ENCODE measurements at places on chromosomes 11 and 22. TPM values are rescaled to one million over a fixed set of nuclear protein-coding genes. Genes with fewer than 3 reads are reported as not detected.

DNA sequence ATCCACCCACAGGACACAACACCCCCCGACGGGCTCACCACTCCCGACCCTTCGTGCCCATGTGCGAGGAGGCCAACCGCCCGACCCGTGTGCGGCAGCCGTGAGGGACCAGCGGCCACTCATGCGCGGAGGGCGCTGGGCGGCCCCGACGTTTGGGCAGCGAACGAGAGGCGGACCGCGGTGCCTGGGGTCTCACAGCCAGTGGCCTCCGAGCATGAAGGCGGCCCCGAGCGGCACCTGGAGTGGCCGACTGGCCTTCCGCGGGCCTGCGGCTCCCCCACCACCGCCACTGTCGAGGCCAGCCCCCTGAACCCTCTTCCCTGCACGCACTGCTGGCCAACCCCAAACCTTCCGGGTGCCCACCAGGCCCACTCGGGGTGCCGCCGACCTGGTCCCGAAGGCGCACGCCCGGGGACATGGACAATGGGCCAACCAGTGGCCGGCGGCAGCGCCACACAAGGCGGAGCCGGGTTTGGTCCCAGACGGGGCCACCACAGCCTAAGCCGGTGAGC is 4274.9 kb upstream of the OR11H1 start:
- DNase-seq = no peak

- no peak for DNase-seq
Measured at GRCh38 chr22:36175892-36176291, 15.3 kb upstream of the APOL3 start.

GRCh38 chr11:96091476-96091875 is 167.6 kb upstream of the MTMR2 start:
- DNase-seq = no peak

- no peak for DNase-seq
Measured at GRCh38 chr11:65595131-65595530, 469 bp downstream of the KCNK7 start.

- DNase-seq = no peak
Measured at GRCh38 chr11:88208745-88209144, 33.5 kb upstream of the RAB38 start.

DNA sequence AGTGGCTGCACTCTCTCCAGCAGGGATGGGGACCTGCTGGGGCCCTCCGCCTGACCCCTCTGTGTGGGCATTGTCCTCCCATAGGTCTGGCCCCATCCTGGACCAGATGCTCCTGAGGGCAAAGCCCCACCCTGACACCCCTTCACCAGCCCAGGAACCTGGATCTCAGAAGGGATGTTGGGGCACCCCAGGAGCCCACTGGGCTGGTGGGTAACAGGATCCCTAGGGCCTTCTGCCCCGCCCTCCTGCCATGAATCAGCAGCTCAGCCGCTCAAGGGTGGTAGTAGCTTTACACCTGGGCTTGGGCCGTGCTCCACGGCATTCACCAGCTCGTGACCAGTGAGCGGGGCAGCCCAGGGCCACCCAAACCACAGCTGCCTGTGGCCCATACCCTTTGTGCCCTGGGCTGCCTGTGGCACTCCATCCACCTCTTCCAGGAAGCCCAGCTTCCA is 1.0 kb upstream of the MAPK12 start:
- DNase-seq = no peak

DNA sequence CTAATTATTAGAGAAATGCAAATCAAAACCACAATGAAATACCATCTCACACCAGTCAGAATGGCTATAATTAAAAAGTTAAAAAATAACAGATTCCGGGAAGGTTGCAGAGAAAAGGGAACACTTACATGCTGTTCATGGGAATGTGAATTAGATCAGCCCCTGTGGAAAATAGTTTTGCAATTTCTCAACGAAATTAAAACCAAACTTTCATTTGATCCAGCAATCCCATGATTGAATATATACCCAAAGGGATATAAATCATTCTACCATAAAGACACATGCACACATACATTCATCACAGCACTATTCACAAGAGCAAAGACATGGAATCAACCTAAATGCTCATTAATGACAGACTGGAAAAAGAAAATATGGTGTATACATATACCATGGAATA is 32.5 kb downstream of the NOX4 start:
- DNase-seq = no peak

GRCh38 chr11:57834852-57835251 is 73.2 kb downstream of the CTNND1 start:
- no peak for DNase-seq

DNA sequence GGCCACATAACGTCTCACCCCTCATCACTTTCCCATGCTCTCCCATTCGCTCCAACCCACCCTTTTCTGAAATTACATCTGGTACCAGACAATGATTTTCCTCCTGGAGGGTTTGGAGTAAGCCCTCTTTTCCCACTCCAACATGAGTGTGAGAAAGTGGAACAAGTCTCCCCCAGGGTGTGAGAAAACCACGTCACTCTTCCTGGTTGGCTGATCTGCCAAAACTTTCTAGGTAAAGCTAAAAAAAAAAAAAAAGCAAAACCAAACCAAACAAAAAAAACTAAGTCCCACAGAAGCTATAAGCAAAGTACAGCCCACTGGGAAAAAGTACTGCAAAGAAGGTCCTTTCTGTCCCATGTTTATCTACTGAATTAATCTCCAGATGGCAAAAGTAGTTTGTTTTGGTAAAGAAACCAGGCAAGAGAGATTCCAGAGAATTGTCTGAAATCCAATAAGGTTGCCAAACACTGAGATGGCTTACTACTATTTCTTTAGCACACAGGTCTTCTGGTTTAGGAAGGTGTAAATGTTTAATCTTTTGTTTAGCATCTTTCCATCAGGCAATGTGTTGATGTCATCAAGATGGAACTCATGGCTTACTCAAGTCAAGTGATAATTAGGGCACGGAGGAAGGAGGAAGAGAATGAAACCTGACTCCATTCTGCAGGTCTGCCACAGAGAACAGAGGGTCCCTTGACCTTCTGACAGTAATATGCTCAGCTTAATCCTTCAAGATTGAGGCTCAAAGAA is 395.6 kb downstream of the LARGE1 start:
- DNase-seq = no peak

DNA sequence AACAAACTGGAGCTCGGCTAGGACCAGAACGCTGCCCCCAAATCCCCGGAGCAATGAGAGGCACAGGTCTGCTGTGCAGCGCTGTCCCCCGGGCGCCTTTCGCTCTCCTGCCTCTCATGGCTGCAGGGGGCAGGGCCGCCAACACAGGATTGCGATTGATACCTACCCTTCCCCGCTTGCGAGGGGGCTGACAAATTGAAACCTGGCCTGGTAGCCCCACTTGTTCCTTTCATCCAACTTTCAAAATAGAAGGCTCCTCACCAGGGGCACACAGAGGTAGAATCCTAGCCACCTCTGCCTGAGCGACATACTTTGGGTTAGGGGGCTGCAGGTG is 642 bp upstream of the CASTOR1 start:
- DNase-seq = no peak

DNA sequence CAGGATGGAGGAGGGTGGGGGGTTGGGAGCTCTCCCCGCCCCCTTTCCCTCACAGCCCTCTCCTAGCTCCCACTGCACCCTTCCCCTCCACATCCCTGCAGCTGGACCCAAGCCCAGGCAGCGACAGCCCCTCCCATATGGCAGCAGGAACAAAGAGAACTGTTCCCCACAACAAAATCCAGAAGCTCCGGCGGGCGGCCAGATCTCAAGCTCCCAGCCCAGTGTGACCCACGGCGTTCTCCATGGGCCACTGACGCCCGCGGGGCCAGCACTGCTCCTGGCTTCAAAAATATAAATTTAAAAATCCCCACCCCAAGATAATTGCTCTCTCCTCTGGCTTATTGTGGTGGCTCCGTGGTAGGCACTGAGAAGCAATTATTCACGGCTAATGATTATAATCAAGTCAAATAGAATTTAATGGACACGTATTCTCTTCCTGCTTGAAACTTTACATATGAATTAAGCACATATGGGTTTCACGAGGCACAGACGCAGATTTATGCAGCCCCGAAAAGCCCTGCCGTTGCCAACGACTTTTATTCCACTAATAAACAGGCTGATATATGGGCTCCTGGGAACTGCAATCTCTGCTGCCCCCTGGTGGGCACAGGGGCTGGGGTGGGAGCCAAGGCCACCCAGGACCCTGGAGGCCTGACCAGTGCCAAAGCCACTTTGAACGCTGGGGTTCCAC is 17.5 kb downstream of the MACROD1 start:
- DNase-seq = peak; percentile 81

DNA sequence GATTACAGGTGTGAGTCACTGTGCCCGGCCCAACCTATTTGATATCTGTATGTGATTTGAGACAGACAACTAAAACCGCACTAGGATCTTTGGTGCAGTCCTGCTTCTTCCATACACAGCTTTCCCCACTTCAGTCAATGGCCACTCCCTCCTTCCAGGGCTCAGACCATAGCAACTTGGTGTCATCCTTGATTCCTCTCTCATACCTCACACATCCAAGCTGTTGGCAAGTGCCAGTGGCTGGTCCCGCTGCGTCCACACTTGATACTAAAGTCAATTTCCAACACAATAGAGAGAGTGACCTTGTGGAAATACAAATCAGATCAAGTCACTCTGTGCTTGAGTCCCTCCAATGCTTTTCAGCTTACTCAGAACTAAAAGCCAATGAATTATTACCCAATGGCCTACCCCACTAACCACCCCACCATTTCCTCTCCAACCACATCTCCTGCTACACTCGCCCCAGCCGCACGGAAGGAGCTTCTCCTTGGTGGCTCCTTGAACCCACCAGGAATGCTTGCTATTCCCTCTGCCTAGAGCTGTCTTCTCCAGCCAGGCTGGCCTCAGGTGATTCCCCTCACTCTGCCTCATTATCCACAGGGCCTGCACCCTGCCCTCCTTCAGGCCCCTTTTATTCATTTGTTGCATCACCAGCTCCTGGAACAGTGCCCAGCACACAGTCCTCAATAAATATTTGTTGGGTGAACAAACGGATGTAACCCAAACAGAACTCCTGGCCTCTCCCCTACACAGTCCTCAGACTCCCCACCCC is 12.9 kb downstream of the ABTB2 start:
- DNase-seq = no peak

- peak; percentile 58 for DNase-seq
Measured at GRCh38 chr11:71120471-71120896, 131.9 kb downstream of the SHANK2 start.

DNA sequence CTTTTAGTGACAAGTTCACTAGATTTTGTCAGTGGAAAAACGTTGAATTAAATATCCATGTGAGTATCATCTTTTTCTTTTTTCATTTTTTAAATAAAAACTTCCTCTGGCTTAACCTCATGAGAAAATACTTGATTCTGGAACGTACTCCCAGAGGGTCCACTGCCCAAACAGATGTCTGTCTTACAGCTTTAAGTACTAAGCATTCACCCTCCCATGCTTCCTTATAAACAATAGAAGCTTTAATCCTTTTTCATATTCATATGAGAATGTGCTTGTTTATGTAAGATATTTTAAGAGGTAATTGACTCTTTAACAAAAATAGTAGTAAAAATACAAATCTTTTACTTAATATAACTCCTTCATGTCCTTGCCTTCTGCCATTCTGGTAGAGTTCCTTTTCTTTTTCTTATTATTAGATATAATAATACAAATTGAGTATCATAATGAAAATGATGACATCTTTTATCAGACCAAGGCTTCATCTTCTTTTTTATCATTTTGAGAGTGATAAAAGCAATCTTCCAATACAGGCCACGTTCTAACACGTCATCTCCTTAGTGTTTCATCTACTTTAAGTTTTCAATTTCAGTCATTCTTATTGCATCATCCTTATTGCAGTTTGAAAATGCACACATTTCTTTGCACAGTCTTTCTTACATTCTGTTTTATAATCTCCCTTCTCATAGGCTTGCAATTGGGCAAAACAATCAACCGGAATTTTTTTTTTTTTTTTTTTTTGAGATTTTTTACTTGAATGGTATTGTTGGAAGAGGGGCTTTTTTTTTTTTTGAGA is 69.5 kb upstream of the MYO18B start:
- no peak for DNase-seq

- no peak for DNase-seq
Measured at GRCh38 chr11:111253630-111254029, 8.1 kb downstream of the POU2AF2 start.

DNA sequence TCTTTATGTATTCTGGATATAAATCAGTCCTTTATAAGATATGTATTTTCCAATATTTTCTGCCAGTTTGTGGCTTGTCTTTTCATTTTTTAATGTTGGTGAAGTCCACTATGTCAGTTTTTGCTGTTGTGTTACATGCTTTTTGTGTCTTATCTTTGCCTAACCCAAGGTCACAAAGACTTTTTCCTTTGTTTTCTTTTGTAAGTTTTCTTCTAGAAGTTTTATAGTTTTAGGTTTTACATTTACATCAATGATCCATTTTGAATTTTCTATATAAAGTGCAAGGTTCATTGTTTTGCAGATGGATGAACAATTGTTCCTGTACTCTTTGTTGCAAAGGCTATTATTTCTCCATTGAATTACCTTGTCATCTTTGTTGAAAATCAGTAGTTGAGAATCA is 69.3 kb downstream of the UVRAG start:
- DNase-seq = no peak

DNA sequence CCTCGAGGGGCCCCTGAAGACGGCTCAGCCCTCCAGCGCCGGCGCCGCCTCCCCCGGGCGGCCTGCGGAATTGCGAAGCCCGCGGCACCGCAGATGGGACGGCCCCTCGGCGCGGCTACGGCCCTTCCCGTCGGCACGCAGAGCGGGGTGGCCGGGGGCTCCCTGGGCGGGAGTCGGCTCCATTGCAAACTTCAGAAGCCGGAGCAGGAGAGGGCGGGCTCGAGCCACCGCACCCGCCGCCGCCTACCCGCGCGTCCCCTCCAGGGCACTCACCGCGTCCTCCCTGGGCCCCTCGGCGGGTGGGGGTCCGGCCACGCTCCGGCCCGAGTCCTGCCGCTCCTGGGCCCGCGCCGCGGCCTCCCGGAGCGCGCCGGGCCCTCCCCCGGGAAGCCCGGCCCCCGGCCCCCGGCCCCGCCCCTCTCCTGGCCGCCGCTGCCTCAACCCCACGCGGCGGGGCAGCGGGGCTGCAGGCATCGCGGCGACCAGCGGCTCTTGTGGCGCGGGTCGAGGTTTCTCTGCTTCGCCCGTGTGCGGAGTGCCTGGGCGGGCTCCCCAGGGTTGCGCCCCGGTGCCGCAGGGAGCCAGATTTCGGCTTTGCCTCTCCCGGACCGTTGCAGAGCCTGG is at the start of gene PACSIN3:
TSS of gene PACSIN3 (minus strand) at position 359 of the 624 bp plus-strand sequence. CDS start 3,707 bp downstream, outside the sequence.
- no peak for DNase-seq

- no peak for DNase-seq
Measured at GRCh38 chr11:58968251-58968711, 29.0 kb downstream of the GLYATL1 start.

- DNase-seq = no peak
Measured at GRCh38 chr11:20110908-20111669, 49.2 kb downstream of the DBX1 start.

Gene ZNF202
- polyA plus RNA-seq = 18.1 TPM

Gene OR4C12
- polyA plus RNA-seq = not detected

Gene BAIAP2L2
- 7.5 TPM for polyA plus RNA-seq

Gene CENPM
- 10.9 TPM for polyA plus RNA-seq

Gene PDE2A
- polyA plus RNA-seq = 17.9 TPM

Gene PANX3
- polyA plus RNA-seq = not detected

Gene OR51B5
- 0.56 TPM for polyA plus RNA-seq

Gene NOL12
- 23.0 TPM for polyA plus RNA-seq

Gene MRGPRF
- 17.2 TPM for polyA plus RNA-seq

Gene STIM1
- polyA plus RNA-seq = 36.6 TPM

Gene OR10D3
- not detected for polyA plus RNA-seq

Gene FAM180B
- polyA plus RNA-seq = 0.40 TPM

Gene CCDC73
- polyA plus RNA-seq = 0.26 TPM

Gene ATF4
- 260 TPM for polyA plus RNA-seq

Gene ACCS
- polyA plus RNA-seq = 43.6 TPM

Gene ZNF215
- 2.5 TPM for polyA plus RNA-seq

Gene RAG1
- 2.8 TPM for polyA plus RNA-seq

Gene BCO2
- 3.5 TPM for polyA plus RNA-seq

Gene RPS6KA4
- 6.7 TPM for polyA plus RNA-seq

Gene OAF
- 28.7 TPM for polyA plus RNA-seq

Gene CEP126
- 4.0 TPM for polyA plus RNA-seq

Gene SCGB1A1
- polyA plus RNA-seq = not detected

Measured in renal cortex interstitium (tissue), 15 donors.